ENCODE measurements at places on chromosomes 16 and 17. TPM values are rescaled to one million over a fixed set of nuclear protein-coding genes. Genes with fewer than 3 reads are reported as not detected.

DNA sequence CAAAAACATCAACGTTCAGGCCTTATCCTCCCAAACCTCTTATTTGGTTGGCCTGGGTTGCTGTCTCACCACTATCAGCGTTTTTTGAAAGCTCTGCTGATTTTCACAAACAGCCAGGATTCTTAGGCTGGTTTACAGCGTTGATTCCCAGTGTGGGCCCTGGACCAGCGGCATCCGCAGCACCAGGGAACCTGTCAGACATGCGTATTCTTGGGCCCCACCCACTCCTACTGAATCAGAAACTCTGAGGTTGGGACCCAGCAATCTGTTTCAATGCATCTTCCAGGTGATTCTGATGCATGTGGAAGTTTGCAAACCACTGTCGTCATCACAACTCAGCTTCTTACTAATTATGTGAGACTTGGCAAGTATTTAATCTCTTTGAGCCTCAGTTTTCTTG is 58.5 kb downstream of the RGS9 start:
- no peak for DNase-seq

GRCh38 chr16:79037521-79038373 is 562.8 kb downstream of the MAF start:
- no peak for DNase-seq

DNA sequence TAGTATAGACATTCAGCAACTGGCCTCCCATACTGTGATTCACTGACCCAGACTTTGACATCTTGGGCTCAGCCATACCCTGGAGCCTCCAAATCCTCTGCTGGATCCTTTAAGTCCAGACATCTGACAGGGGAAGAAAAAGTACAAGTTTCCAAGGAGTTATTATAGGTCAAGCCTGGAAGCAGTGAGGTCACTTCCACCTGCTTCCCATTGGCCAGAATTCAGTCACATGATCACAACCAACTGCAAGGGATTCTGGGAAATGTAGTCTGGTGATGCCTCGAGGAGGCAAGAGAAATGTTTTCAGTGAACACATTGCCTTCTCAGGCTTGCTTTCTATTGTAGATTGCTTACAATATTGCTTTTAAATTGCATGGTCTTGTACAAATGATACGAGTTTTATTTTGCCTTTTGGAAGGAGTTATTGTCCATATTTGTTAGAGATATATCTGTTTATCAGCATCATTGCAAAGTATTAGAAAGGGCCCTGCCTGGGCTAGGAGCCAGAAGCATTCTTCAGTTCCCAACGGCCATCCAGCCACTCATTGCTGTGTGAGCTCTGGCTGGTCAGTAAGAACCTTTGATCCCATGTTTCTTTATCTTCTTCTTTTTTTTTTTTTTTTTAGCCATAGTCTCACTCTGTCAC is 696.9 kb downstream of the WWOX start:
- peak; percentile 29 for DNase-seq

The CRYM gene
- total RNA-seq = not detected

DNA sequence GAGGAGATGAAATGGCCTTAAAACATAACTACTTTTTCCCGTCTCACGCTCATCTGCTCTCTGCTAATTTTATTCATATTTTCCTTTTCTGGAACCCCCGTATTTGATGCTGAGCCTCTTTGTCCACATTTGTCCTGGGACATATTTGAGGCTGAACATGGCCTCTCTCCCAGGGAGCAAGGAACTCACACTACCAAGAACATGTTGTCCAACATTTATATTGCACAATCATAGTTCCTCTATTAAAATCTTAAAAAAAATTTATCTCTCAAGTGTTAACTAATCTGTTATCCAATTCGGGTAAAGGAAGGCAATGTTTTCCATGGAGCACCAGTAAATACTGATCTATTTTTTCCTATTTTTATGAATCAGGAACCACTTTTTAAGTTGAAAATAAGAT is 60.2 kb downstream of the CMC2 start:
- no peak for DNase-seq

- no peak for DNase-seq
Observed at GRCh38 chr16:84465154-84465553, 39.3 kb downstream of the MEAK7 start.
